Neural crest cell (in vitro differentiated cells): ENCODE measurements at places on chromosomes 4 and X. TPM values are rescaled to one million over a fixed set of nuclear protein-coding genes. Genes with fewer than 3 reads are reported as not detected.

The GLOD5 gene
- not detected in 2 replicates for total RNA-seq

The KDR gene
- total RNA-seq = 0.12 TPM in 1 of 2 replicates, not detected in the other

The CMC4 gene
- total RNA-seq = 4.3 and 7.8 TPM in 2 replicates

The HTN3 gene
- not detected in 2 replicates for total RNA-seq
